Fibroblast of skin of scalp (primary cell): ENCODE measurements at places on chromosomes 16 and 17.

DNA sequence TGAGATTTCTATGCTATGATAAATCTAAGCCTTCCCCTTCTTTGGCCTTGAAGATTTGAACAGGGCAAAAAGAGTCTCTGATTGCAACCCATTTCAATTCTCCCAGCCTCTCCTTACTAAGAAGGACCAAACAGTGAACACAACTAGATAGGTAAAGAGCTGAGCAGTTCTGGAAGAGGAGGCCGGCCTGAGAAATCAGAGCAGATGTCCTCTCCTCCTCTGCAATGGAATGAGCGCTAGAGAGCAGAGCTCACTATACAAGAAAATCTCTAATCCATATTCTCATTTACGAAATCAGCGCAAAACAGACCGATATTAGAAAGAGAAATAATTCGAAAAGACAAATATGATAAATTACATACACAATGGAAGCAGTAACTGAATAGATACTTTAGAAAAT lies 124.2 kb downstream of the CDK5R1 start:
- no peak for DNase-seq

- DNase-seq, result no peak
These were observed 625.1 kb downstream of the HS3ST4 start for GRCh38 chr16:26316683-26317464.

DNA sequence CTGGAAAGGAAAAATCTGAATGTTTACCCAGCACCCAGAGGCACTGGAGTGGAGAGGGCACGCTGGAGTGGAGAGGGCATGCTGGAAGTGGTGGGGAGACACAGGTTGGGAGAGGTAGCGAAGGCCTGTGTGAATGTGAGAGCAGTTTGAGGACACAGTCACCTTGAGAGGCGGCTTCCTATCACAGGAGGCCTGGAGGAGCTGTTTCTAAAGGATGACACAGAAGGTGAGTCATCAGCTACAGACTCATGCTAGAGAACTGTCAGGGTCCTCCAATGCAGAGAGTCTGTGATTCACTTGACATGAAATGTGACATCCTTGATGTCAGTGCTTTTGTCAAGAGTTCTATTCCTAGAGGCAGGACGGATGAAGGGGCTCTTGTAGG lies 13.8 kb downstream of the CTRL start:
- peak; percentile 79 for DNase-seq

DNA sequence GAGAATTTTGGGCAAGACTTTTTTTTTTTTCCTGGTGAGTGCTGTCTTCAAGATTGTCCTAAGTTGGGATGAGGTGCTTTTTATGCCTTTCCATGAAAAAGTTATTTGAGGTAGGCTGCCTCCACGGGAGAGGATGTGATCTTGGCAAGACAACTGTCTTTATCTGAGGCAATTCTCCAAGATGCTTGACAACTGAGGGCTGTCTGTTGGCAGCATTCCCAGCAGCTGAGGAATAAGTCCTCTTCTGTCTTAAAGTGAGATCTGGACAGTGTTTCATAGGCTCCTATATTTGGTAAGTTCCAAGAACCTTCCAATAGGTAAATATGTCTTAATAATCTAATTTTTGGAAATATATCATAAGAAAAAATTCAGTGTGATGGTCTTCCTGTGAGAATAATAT lies 662.0 kb downstream of the CDH11 start:
- peak; percentile 87 for DNase-seq

GRCh38 chr17:63474174-63474573 lies 2.7 kb upstream of the ACE start:
- DNase-seq, result no peak

- DNase-seq, result no peak
These were observed 470.1 kb downstream of the SOX9 start for GRCh38 chr17:72590882-72591281.

GRCh38 chr16:75107505-75107904 lies 9.1 kb downstream of the LDHD start:
- DNase-seq, result no peak

- no peak for DNase-seq
These were observed 71.3 kb downstream of the KANSL1 start for GRCh38 chr17:46121841-46122485.

- no peak for DNase-seq
These were observed 126.1 kb upstream of the RCVRN start for GRCh38 chr17:10031127-10031526.

DNA sequence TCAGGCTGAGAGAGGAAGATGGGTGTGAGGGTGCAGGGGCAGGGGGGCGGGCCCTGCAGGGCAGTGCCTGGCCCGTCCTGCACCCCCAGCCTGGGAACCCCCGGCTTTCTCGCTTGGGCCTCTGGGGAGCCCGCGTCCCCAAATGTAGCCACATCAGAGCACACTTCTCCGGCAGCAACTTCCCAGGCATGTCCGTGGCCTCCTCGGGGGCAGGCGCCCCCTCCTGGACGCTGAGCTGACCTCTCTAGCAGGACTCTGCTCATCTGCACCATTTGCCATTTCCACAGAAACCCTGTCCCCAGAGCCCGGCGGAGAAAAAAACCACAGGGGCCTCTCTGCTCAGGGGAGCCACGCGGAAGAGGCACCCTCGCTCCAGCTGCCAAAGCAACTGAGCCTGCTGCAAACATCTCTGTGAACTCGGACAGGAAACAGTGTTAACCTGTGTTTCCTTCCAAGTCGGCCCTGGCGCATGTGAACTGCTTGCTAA lies 63.4 kb downstream of the KLHDC4 start:
- DNase-seq, result peak; percentile 15
